Uterine smooth muscle cell (primary cell): ENCODE measurements at places on chromosomes 4 and X. TPM values are rescaled to one million over a fixed set of nuclear protein-coding genes. Genes with fewer than 3 reads are reported as not detected.

The FRAS1 gene
- 1.3 and 3.1 TPM in 2 replicates for total RNA-seq

The ADH1A gene
- not detected in 2 replicates for total RNA-seq

The EMCN gene
- under 0.01 and 0.12 TPM in 2 replicates for total RNA-seq

The VSIG1 gene
- under 0.01 TPM in 1 of 2 replicates, not detected in the other for total RNA-seq

The USP51 gene
- total RNA-seq = 1.5 and 2.5 TPM in 2 replicates

The NBDY gene
- 2.7 and 4.2 TPM in 2 replicates for total RNA-seq

The PTTG2 gene
- 0.37 TPM in 1 of 2 replicates, not detected in the other for total RNA-seq

The LRRC66 gene
- 0.33 and 0.62 TPM in 2 replicates for total RNA-seq

The CXCL11 gene
- 0.22 TPM in 1 of 2 replicates, not detected in the other for total RNA-seq

The BGN gene
- 9.0 and 27.9 TPM in 2 replicates for total RNA-seq

The PROM1 gene
- total RNA-seq = under 0.01 TPM in 1 of 2 replicates, not detected in the other

The PAGE4 gene
- total RNA-seq = not detected in 2 replicates

The RAB9B gene
- 1.1 and 3.2 TPM in 2 replicates for total RNA-seq

The IL15 gene
- 5.0 and 7.4 TPM in 2 replicates for total RNA-seq

The TSPAN5 gene
- 115 and 132 TPM in 2 replicates for total RNA-seq

The SYNPO2 gene
- total RNA-seq = 7.0 and 20.4 TPM in 2 replicates

The PNCK gene
- 1.2 TPM in 1 of 2 replicates, not detected in the other for total RNA-seq

The FGG gene
- total RNA-seq = not detected in 2 replicates

The NAT8L gene
- total RNA-seq = under 0.01 and 0.12 TPM in 2 replicates

The UCP1 gene
- total RNA-seq = not detected in 2 replicates

The COL4A6 gene
- total RNA-seq = 3.8 and 4.1 TPM in 2 replicates

The VCX gene
- not detected in 2 replicates for total RNA-seq

The ARL9 gene
- under 0.01 and 0.44 TPM in 2 replicates for total RNA-seq

The GALNTL6 gene
- total RNA-seq = 0.11 and 0.12 TPM in 2 replicates

The PIM2 gene
- total RNA-seq = 6.2 and 7.0 TPM in 2 replicates
